ENCODE measurements at places on chromosomes 12 and 14.
A peak's percentile ranks its signal among the peaks of the same experiment; 100 is the strongest.

DNA sequence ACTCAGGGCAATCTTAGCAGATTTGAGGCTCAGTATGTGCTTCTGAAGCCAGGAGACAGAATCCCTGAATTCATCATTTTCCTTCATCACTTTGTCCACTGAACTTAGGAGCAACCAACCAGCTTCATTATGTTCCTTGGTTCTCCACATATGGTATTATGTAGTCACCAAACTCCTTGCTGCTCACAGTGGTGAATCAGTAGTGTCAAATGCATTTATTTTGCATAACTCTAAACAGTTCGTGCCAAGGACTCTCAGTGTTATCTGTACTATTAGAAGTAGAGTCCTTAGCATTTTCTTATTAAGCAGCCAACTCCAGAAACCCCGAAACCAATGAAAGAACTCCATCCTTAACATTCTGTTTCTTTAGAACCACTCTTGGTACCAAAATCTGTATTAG lies 466.9 kb upstream of the RGS6 start:
- no peak for DNase-seq

- no peak for DNase-seq
Measured at GRCh38 chr12:117998719-117999118, 17.8 kb upstream of the RFC5 start.

DNA sequence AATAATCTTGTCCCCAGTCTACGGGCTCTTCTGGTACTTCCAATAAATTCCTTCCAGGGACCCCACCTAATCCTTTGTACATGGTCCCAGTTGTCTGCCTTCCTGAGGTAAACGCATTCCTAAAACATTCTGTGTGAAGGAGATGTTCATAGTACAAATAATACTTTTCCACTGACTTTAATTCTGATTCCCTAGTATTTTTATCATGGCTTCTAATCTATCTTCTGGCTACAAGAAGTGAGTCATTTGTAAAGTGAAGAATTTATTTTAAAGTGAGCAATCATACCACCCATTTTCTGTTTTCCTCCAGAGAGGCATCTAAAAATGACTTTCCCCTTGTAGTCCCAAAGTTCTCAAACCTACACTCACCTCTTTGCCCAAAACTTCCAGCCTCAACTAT lies 65.9 kb upstream of the NUDT4 start:
- no peak for DNase-seq

DNA sequence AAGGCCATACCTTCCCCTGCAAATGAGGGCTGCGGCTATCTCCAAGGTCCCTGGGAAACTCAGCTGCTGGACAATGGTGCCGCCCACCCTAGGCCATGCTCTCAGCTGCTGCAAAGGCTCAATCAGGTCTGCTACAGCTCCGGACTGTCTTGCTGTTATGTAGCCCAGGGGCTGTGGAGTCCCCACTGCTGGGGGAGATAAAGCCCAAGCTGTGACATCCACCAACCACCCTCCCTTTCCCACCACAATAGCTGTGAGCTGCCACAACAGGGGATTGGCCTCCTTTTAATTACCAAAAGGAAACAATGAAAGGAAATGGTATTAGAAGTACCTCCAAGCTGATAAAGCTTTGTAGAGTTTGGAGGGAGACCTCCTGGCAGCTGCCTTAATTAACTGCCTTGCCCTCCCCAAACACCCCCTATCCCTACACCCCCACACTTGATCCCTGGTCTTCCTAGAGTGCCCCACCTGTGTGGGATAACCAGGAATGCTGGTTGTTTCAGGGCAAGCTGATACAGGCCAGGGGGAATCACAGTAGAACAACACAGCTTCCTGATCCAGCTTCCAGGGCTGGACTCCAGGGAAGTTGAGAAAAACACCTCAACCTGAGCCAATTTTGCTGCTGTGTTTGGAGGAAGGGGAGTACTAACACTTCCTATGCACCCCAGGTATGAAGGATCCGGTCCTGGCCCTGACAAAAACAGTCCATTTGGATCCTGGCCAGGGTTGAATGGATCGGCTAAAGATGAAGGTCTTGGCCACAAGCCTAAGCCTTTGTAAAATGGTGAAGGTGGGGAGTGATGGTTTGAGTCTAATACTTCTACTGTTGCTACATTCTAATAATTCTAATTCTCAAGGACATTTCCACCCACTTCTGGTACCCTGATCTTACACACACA lies at the start of gene VWF:
Gene VWF, minus strand, starts transcription at position 260 of the 899 bp plus-strand sequence. CDS start 1,474 bp downstream, outside the sequence.
- no peak for DNase-seq

DNA sequence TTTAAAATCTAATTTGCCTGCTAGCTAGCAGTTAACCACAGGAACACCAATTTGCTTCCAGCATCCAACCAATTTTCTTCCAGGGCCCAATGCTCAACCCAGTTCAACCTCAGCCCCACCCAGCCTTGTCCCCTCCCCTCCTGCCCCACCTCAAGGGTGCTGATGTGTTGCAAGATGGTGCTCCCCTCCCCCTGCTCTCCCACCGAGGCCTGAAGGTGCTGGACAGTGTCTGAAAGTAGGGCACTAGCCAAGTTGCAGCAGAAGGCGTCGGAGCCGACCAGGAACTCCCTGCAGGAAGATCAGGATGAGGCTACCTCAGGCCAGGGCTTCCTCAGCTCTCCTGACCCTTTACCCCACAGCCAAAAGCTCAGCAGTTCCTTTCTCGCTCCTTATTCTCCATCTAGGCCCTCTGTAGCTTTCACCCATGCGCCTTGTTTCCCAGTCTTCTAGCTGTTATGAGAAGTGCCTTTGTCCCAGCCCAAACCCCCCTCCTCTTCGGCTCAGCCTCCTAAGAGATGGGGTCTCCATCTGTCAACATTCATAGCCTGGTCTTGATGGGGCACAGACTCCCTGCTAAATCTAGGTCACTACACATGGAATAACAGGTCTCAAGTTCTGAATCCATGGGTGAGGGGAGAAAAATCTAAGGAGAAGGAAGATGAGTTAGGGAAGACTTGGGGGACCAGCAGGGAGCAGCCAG lies 3.6 kb downstream of the STAT6 start:
- no peak for DNase-seq

DNA sequence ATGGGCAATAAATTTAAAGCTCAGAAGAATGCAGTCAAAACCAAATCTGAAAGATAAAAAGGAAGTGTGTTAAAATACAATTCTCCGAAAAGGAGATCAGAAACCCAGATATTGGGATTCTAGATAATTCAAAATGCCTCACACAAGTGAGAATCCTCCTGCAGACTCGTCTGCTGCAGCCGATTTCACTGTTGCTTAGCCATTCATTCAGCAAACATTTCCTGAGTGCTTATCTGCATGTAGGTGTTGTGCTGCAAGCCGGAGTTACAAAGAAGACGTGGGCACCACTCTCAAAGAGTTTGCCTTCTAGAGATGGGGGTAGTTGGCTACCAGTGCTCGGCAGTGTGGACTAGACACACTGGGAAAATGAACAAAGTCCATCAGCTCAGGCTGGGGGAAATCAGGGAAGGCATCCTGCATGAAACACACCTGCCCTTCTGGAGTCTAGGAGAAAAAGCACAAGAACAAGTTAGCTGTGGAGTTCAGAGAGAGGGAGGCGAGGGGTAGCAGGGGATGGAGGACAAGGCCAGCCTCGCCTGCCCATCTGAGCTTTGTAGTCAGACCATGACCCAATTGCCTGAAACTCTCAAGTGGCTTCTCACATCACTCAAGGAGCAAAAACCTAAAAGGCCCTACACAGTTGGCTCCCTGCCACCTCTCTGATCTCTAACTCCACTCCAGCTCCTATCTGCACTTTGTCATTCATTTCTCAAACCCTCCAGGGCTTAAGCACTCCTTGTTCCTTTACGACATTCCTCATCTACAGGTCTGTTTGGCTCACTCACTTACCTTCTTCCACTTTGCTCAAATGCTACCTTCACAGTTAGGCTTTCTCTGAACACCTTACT lies 310.0 kb upstream of the DDHD1 start:
- DNase-seq: no peak

DNA sequence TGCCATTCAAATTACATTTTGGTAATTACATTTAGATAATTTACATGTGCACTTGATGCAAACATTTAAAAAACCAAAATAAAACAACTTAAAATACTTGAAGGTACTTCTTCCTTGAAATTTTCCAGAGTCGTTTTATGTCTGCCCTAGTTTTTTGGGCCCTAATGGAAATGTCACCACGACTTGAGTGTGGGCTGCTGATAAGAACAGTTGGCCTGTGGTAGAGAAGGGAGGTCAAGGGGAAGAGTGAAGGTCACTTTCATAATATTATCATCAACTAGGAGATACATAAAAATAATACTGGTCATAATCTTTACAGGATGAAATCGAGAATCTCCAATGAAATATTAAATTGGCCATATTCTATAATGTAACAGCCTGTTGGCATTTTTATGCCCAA lies 23.1 kb downstream of the ZDHHC17 start:
- DNase-seq: no peak

DNA sequence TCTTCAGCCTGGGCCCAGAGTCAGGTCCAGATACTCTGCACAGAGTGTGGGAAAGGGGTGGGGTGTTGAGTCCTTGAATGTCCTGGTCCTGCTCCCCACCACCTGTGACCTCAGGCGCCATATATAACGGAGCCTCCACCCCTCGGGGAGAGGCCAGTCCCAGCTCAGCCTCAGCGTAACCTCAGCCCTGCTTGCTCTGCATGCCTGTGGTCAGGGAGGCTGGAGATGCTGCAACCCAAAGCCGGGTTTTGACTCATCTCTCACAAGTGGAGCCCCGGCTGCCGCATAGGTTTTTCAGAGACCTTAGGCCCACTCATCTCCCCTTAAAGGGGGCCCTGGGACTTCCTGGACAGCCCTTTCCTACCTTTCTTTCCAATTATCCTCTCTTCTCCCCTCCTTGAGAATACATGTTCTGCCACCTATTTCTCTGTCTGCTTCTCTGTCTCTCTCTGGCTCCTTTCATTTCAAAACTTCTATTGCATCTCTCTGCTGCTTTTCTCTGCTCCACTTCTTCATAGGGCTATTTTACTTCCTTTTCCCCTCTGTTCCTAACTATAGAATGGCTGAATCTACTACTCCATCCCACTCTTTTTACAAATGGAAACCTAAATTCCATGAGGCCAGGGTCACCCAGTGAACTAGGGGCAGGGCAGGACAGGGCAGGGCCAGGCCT lies 1.2 kb downstream of the ITGB7 start:
- DNase-seq: peak; percentile 72

DNA sequence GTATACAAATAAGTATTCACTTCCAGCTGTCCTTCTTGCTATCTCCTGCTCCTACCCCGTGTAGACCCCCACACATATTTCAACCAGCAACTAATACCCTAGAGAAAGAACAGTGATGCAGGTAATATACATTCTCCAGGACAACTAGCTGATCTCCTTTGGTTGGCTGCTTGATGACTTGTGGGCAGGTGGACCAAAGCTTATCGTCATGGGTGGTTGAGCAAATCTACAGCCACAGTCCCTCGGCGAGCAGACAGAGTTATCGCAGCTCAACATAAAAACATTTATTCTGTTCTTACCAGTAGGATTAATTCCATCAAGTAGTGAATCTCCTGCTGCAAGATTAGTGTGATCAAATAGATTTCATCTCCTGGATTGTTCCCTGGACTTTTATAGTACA lies 314.3 kb downstream of the TMEM132D start:
- DNase-seq: no peak

DNA sequence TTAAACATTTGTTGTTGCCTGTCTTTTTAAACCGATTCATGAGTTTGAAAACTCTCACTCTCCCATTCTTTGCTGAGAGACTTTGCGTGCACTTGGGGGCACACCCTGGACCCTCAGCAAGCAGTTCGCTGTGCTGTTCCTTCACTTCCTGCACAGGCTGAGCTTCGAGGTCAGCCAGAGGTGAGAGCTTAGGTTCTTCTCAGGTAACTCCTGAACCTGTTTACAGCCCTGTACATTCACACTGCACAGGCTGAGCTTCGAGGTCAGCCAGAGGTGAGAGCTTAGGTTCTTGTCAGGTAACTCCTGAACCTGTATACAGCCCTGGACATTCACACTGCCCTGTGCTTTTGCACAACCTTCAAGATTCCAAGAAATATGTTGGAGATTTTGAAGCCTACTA lies 9.8 kb upstream of the CLECL1 start:
- no peak for DNase-seq

DNA sequence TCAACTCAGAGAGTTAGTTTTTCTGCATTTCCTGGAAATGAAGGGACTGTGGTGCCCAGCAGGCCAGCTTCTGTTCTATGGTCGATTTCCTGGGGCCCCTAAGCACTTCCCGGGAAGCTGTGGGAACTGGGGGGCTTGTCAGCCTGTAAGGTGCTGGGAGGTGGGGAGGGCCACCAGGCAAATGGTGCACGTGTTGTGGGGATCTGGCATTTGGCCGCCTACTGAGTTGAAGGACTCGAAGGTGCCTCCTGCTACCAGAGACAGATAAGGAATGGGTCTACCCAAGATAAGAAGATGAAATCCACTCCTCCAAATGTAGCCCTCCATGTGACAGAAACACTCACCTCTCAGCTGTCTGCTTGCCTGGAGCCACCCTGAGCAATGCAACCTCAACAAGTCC lies 341.7 kb downstream of the DPF3 start:
- DNase-seq: no peak

DNA sequence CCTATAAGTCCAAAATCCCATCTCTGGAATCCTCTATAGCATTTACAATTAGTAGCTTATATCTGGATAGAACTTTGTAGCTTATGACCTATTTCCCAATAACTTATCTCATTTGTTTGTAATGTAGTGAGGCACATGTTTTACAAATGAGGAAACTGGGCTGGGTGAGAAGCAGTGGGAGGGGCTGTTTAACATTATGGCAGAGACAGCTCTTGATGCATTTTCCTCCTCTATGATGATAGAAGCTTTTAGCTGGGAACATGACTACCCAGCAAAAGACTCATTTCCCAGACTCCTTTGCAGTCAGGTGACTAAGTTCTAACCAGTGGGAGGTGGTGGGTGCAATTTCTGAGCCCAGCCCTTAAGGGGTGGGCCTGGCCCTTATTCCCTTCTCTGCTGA lies 179.7 kb downstream of the TTC8 start:
- DNase-seq: no peak

DNA sequence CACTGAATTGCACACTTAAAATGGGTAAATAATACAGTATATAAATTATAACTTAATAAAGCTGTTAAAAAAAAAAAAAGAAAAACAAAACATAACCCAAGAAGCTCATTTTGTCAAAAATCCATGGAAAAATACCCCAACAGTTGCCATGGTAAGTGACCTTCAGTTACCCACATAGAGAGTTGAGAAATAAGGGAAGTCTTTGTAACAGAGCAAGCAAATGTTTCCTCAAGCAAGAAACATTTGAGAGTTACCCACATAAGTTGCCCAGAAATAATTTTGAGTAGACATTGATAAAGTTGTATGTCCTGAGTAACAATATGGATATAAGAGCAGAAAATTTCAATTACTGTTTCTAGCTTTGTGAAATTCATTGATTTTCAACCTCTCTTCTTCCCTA lies 227.4 kb downstream of the CCDC59 start:
- no peak for DNase-seq

DNA sequence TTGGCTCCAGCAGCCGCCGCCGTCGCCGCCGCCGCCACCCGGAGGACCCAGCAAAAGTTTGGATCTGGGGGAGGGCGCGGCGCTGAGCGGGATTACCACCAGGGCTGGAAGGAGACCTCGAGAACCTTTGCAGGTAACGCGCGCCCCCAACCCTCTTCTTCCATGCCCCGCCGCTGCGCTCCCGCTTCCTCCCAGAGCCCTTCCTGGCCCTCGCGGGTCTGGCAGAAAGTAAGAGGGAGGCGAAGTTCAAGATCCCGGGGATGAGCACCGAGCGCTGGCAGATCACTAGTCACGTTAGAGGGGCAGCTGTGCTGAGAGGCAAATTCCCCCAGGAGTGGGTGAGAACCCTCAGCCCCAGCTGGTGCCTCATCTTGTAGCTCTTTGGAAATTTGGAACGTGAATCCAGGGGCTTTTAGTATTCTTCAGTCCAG lies 3.9 kb downstream of the FLRT2 start:
- DNase-seq: no peak

- DNase-seq: no peak
Measured at GRCh38 chr12:92130999-92131398, 14.6 kb downstream of the BTG1 start.
